ENCODE measurements at places on chromosomes 11 and 22.

DNA sequence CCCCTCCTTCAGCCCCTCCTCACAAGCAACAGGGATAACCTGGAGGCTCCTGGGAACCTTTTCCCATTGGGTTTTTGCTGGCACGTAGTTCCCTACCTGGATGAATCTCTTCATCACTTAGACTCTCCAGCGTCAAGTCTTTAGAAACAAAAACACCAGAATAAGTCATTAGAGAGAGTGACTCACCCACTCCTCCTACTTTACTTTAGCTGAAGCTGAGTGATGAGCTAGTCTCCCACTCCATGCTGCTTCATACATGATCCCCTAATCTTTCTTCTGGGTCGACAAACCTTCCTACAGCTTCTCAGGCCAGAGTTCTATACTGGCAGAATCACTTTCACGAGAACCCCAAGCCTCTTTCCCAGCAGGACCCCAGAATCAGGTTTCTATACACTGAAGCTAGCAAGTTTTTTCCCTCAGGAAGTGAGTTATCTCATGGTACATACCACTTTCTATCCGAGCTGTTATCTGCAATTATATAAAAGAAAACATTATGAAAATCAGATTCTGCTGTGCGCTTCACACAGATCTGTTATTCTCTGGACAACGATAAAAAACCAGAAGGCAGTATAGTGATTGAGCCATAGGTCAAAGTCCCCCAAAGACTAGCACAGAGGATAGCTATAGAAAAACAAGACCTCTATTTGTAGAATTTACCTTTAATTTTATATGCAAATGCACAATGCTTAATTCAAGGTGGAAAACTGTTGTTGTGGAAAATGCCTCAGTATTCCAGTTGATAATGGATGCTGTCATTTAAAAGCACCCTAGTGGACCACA is 18.7 kb downstream of the DRICH1 start:
- DNase-seq, result no peak

- DNase-seq, result no peak
Measured at GRCh38 chr11:46305295-46305694, 27.8 kb downstream of the CREB3L1 start.

- no peak for DNase-seq
Measured at GRCh38 chr11:131691181-131692041, 321.0 kb downstream of the NTM start.

GRCh38 chr11:19664886-19665548 is 47.6 kb upstream of the NAV2 start:
- no peak for DNase-seq

- DNase-seq, result no peak
Measured at GRCh38 chr22:47225080-47225930, 462.9 kb downstream of the TBC1D22A start.

- no peak for DNase-seq
Measured at GRCh38 chr11:120102864-120103122, 35.1 kb downstream of the TRIM29 start.

DNA sequence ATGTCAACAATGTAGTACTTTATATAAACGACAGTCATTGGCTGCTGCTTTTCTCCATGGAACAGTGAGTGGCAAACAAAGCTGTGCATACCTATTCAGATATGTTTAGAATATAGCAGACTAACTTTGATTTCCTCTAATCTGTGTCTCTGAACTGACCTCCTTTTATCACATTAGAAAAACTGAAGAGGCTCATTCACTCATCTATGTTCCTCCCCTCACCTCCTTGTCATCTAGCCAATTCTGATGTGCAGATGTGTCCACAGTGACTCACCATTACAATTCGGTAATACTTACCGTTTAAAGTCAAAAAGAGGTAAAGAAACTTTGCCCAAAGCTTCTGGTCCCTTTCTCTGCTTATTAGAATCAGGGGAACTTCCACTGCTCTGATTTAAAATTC is 51.5 kb upstream of the RPS13 start:
- DNase-seq, result no peak

DNA sequence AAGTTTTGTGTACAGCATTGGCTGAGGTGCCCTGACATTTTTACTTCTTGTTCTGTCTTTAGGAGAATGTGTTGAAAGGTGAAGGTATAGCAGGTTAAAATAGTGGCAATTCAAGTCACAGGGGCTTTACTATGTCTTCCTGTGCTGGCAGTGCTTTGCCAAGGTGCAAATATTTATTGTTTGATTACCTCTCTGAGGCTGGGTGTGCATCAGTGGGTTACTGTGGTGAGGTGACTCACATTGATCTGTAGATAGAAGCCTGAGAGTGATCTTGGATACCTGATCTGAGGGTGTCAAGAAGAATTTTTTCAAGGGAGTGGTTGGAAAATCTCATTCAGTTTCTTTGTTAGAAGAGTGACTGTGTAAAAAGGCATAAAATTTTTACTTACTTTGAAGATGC is 90.0 kb downstream of the ARHGAP42 start:
- no peak for DNase-seq
